HCT116 (cell line): ENCODE measurements at places on chromosomes 4 and X. TPM values are rescaled to one million over a fixed set of nuclear protein-coding genes. Genes with fewer than 3 reads are reported as not detected.

PRSS12 gene
- total RNA-seq = 13.8 TPM

DNA sequence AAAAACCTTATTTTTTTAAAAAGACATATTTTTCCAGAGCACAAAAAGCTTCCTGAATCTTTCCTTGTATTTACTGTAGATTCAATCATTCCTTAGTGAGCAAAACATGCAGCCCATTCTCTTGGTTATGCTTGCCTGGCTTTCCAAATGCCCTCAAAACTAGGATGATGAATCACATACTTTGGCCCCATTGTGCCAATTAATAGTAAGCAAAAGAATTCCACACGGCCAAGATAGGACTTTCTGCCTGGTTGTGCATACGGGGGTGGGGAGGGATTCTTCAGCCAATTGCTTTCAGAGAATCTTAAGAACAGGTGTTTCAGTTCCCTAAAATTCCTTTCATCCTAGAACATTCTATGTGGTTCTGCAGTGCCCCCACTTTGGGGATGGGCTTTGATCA is 7.0 kb downstream of the RAI2 start:
- no peaks in the 10 kb centered on the region for H3K4me1 ChIP-seq
- no peak for DNase-seq
- no peak overlapping the region for H3K4me3 ChIP-seq

DNA sequence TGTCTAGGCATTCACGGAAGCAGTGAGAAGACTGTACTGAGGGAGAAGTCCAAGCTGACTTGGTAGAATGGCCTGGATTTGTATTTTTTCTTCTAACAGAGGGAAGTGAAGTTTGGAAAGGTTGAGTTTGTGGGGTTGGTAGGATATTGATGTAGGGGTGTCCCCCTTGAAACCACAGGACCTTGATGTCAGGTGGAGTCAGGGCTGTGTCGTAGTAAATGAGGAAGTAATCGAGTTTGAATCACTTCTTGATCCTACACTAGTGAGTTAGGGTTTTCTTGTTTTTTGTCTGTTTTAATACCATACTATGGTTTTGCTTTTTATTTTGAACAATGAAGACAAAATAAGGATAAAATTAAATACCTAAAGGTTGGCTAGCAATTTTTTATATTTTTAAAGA is 30.1 kb upstream of the ANAPC4 start:
- no peaks in the 10 kb centered on the region for H3K4me1 ChIP-seq
- no peaks in the 10 kb centered on the region for H3K36me3 ChIP-seq
- DNase-seq = no peak
- no peaks in the 10 kb centered on the region for H3K27me3 ChIP-seq
- H3K4me3 ChIP-seq = no peak overlapping the region
- no peak overlapping the region for H3K27ac ChIP-seq

DNA sequence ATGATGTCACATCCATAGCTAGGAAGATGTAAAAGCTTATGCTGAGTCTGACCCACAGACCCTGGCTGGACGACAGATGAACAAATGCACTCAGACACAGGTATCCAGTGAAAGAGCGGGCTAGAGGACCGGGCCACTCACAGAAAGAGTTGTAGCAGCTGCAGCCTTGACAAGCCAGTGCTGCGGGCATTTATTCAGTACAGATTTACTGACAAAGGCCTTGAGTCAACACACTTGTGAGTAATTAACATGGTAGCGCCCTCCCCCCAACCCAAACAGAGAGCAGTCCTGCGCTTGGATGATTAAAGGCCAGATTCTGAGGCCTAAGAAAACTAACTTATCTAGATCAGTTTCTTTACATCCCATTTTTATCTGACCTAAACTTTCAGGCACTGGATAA is 244.6 kb downstream of the SPANXN4 start:
- H3K27ac ChIP-seq = no peak overlapping the region
- H3K4me1 ChIP-seq = no peaks in the 10 kb centered on the region
- no peak for DNase-seq
- H3K36me3 ChIP-seq = no peaks in the 10 kb centered on the region
- no peak overlapping the region for H3K4me3 ChIP-seq
